ENCODE measurements at places on chromosomes 12 and 14. TPM values are rescaled to one million over a fixed set of nuclear protein-coding genes. Genes with fewer than 3 reads are reported as not detected.

The RBP5 gene
- not detected for total RNA-seq

The ITGB7 gene
- total RNA-seq: not detected

The LALBA gene
- total RNA-seq: not detected

The BEGAIN gene
- 23.5 TPM for total RNA-seq

The FAM181A gene
- total RNA-seq: 1.6 TPM

The TSPAN11 gene
- 13.8 TPM for total RNA-seq

The PLCZ1 gene
- not detected for total RNA-seq

The CLEC1B gene
- total RNA-seq: not detected

The KIF5A gene
- total RNA-seq: 97.0 TPM

The CYP27B1 gene
- total RNA-seq: 0.94 TPM
